ENCODE measurements at places on chromosomes 2 and 18.

GRCh38 chr2:62240546-62240945 lies 44.6 kb downstream of the B3GNT2 start:
- no peak for DNase-seq

GRCh38 chr2:168456521-168457189 lies 583 bp downstream of the CERS6 start:
- DNase-seq: peak; percentile 11

DNA sequence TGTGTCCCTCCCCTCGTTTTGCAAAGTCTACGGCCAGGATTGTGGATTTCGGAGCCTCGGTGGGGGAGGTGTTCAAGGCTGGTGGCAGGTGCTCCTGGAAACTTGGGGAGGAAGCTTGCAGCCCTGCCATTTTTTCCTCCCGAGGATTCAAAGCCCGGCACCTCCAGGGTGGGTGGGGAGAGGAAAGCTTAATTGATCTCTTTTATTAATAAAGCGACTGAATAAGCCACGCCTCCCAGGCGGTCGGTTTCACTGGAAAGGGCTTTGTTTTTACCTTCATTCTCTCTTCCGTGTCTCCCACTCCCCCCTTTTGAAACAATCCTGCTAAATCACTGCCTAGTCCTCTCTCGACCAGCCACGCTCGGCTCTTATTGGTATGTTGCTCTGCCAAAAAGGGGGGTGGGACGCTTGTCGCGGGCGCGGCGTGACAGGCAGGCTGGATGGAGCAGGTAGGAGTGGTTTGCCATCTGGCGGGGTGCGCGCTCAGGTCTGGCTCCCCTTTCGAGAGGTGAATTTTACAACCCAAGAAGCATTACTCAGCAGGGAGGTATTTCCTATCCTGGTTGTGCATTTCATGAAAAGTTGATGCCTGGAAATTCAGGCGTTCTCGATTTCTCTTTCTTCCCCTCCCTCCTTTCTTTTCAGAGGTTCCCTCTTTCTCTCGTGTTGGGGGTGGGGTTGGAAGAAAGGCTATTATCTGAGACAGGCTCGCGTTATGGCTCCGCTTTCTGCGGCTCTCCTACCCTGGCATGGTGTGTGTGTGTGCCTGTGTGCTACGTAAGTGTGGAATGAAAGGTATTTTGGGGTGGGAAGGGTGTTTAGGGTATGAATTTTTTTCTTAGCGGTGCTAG lies 1.4 kb downstream of the NEDD4L start:
- DNase-seq: no peak

GRCh38 chr18:75132098-75132870 lies 76.7 kb downstream of the PTGR3 start:
- DNase-seq: no peak

DNA sequence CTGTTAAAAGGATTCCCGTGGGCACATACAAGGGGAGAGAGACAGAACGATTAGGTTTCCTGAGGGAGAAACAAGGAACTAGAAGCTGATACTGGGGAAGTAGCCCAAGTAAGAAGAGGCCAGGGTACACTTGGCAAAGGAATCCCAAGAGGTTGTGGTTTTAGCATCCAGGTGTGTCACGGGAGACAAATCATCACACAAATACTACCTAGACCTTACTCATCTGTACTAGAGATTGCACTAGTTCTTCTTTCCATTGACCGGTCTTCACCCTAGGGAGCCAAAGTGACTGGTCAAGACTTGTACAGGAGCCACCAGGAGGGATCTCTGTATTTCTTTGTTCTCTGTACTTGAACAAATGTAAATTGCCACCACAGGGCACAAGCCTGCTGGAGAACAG lies 14.2 kb upstream of the NR4A2 start:
- DNase-seq: no peak

DNA sequence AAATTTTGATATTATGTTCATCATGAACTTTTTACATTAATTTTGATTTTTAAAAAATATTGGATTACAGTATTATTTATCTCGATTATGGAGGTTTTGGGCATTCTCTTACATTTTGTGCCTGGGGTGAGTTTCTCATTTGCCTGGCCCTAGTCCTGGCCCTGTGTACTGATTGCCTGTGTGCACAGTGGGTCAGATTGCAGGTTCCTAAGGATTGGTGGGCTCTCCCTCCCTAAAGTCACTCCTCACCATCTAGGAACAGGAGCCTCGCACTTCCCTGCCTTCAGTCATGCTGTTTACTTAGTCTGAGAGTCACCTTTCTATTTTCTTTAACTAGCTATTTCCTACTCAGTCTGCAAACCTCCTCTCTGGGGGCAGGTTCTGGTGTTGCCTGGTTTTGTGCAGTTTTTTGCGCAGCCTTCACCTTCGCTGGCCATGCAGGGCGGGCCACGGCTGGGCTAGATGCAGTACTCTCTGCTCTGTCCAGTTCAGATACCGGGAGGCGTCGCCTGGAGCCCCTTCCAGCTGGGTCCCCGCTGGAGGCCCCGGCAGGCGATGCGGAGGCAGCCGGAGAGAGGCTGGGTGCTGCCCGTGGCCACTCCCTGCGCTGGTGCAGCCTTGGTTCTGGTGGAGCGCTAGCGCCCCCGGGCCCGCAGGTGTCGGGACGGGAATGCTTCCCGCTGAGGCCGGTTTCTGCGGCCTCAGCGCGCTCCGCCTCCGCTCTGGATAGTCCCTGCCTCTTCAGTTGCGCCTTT lies 23.3 kb upstream of the MC5R start:
- DNase-seq: peak; percentile 37

DNA sequence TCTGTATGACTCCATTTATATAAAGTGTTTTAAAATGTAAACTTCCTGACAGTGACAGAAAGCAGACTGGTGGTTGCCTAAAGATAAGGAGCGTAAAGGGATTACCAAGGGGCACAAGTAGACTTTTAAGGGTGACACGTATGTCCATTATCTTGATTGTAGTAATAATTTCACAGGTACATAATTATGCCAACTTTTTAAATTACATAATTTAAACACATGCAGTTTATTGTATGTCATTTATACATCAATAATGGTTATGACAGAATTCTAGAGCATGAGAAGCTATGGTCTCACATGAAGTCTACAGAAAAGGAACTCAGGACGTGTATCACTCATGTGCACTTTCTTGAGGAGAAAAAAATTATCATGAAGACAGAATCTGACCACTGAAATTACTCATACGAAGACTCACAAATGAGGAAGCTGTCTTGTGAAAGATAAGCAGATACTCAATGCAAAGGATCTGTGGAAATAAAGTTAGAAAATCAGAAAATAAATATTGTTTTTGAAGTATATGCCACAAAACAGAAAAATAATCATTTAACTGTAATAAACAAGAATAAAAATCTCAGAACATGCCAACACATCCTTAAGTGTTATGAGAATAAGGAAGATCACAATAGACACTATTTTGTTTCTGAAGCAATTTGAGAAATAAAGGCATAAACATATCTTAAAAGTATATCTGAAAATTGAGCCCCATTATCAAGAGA lies 84.4 kb downstream of the TMEM131 start:
- DNase-seq: no peak

GRCh38 chr2:136154384-136154783 lies 36.4 kb upstream of the CXCR4 start:
- DNase-seq: no peak

DNA sequence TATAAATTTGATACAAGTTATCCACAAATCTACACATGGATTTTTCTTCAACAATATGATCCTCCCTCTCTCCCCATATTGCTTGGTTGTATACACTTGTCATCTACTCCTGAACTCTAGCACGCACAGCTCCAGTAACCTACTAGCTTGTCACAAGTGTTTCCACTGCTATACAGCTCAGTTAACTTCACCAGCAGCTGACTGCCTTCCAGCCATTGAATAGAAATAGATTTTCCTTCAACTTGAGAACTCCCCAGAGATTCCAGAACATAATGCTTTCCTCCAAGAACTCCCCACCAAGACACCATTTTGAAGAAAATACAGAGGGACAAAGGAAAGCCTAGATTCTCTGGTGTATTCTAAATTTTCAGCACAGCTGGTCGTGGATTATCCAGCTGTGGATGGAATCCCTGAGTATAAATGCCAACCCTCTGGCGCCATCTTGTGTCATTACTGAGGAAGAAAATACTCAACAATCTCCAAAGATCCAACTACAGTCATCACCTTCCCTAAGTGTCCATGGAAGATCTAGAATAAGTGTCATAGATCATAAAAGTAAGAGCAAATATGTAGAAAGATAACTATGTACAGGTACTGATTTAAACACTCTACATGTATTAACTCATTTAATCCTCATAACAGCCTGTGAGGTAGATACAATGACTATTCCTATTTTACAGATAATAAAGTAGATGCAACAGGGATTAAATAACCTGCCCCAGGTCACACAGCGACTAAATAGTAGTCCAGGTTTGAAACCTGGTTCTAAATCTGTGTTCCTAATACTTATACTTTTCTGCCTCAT lies 156.7 kb downstream of the ARHGAP28 start:
- peak; percentile 3 for DNase-seq

DNA sequence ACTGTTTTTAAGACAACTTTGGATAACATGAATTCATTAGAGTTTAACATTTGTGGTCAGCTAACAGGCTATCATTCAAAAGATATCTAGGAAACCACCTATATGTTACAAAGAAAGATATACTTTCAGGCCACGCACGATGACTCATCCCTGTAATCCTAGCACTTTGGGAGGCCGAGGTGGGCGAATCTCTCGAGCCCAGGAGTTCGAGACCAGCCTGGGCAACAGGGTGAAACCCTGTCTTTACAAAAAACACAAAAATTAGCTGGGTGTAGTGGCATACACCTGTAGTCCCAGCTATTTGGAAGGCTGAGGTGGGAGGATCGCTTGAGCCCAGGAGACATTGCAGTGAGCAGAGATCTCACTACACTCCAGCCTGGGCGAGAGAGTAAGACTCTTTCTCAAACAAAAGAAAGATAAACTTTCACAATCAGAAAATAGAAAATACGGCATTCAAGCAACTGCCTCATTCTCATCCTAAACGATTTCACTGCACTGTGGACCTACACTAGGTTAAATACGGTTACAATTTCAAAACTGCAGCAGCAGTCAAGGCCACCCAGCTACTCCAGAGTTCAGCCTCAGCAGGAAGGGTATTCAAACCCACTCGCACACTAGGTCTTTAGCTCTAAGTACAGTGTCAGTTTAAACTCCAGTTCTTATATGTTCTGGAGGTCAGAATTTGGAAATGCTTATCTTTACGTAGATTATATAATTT lies 250.0 kb upstream of the SLC39A10 start:
- no peak for DNase-seq

- no peak for DNase-seq
Measured at GRCh38 chr2:221289389-221289788, 282.7 kb downstream of the EPHA4 start.

DNA sequence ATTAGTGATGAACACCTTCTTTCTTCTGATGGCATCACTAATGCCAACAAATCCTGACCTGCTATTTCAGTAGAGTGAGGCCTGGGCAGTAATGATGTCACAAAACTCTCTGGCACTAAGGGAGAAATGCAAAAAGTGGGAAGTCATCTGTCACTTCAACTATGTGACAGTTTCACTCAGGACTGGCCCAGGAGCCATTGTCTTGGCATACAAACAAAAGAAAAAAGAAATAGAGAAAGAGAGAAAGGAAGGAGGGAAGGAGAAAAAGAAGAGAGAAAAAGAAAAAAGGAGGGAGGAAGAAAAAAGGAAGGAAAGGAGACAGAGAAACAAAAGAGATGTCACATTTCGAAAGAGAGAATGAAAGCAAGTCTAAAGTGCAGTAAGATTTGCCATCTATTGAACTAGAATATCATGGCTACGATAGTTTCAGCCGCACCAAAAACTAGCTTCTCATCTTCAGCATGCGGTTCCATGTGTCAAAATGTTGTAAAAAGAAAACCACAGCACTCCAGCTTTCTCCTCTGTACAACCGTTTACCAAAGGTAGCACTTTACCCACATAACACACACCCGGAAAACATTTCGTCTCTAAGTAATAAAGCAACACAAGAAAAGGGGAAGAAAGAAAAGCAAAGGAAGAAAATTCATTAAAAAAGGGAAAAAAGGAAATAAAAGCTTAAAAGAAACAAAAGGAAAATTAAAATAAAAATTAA lies 50.1 kb downstream of the CD226 start:
- DNase-seq: peak; percentile 30

DNA sequence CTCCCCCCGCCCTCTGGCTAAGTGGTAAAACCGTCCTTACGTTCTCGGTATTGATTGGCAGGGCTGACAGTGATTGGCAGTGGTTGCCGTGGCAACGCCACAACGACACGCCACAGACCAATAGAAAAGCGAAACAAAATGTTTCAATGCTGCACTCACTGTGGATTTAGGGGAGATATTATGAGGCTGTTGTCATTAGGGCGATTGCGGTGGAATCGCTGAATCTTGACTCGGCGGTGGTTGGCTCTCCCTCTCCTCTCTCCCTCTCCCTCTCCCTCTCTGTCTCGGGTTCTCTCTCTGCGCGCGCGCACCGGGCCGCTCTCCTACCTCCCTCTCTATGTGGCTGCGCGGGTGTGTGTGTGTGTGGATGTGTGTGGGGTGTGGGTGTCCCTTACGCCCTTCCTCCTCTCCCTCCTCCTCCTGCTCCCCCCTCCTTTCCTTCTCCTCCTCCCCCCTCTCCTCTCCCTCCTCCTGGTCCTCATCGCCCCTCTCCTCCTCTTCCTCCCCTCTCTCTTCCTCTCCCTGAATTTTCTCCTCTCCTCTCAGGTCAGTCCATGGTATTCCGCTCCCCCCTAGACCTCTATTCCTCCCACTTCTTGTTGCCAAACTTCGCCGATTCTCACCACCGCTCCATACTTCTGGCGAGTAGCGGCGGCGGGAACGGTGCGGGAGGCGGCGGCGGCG lies at the start of gene SIX3:
SIX3 (plus strand) TSS at position 152 of the 684 bp plus-strand sequence; CDS start at position 555, 403 bp downstream.
- DNase-seq: no peak

- peak; percentile 17 for DNase-seq
Measured at GRCh38 chr2:32772638-32773447, 145.0 kb downstream of the TTC27 start.

DNA sequence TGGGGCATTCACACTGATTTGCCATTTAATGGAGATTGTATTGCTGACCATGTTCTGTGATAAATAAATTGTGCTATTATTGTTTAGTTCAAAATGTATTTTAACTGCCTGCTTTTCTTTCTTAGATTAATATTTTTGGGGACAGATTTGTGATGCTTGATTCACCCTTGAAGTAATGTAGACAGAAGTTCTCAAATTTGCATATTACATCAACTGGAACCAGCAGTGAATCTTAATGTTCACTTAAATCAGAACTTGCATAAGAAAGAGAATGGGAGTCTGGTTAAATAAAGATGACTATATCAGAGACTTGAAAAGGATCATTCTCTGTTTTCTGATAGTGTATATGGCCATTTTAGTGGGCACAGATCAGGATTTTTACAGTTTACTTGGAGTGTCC lies 1.8 kb downstream of the DNAJC10 start:
- no peak for DNase-seq

- no peak for DNase-seq
Measured at GRCh38 chr2:209307161-209308001, 116.5 kb upstream of the MAP2 start.

DNA sequence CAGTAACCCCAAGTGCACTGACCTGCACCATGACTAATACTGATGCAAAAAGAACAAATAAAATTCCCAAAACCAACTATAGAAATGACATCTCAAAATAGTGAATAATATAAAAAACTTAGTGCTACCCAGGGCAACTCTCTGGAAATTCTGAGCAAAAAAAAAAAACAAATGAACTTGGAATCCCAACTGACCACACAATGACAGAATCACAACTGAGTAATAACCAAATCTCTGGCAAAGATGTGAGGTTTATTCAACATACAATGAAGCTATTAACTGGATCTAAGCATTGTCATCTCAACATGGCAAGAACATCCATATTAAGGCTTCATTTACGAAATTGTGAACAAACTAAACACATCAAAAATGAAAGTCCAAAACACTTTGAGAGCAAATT lies 22.7 kb downstream of the EXOC6B start:
- DNase-seq: no peak

GRCh38 chr2:99747842-99748241 lies 258.0 kb upstream of the REV1 start:
- no peak for DNase-seq

GRCh38 chr2:124149571-124149970 lies 124.5 kb downstream of the CNTNAP5 start:
- DNase-seq: no peak
